ENCODE measurements at places on chromosomes 7 and 10. TPM values are rescaled to one million over a fixed set of nuclear protein-coding genes. Genes with fewer than 3 reads are reported as not detected.

- no peak for DNase-seq
These were observed 68.0 kb downstream of the SEPTIN14 start for GRCh38 chr7:55794527-55794926.

GRCh38 chr7:502296-502695, 17.4 kb downstream of the PDGFA start:
- peak; percentile 10 for DNase-seq

DNA sequence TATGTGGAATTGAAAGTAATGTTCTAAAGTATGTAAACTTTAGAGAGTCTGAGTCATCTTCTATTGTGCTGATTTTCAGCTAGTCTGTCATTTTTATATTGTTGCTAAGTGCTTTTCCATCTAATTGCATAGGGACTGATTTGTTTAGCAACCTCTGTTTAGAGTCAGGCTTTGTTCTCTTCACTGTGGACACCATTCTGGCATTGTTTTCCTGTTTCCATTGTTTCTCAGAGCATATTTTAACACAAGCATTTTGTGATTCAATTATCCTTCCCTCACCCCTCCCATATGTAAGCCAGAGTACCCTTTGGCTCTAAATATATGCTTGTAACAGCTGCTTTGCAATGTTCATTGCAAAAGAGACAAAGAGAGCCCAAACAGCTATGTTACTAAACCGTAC, 748.4 kb upstream of the PHF14 start:
- no peak for DNase-seq

DNA sequence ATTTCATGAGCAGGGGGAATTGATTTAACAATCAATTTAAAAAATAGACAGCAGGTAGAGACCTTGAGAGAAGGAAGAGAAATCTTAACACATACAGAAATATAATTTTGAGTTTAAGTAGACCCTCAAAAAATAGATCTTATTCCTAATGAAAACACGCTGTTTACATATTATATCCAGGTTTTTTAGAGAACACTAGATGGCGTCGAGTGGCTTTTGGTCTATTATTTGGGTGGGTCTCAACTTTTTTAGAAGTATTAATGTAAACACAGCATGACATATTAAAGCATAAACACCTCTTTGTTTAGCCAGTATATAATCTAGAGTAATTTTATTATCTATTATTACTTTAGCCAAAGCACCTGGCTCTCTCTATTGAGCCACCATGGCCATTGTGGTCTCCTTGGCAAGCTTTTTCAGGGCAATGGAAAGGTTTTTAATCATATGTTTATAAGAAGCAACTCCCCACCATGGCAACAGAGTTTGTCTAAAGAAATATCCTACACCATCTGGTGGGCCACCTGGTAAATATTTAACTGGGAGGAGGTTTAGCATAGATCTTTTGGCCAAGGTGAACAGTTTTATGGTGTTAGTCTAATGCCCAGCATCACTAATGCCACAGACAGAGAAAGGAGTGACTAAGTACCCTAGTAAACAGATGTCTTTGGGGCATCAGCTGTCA, 59.7 kb upstream of the PRSS1 start:
- no peak for DNase-seq

GRCh38 chr10:128161031-128161430, 34.8 kb upstream of the MKI67 start:
- no peak for DNase-seq

- DNase-seq = no peak
These were observed 367.3 kb upstream of the PCDH15 start for GRCh38 chr10:55168343-55168742.

GRCh38 chr10:74842301-74842954, 16.0 kb downstream of the KAT6B start:
- no peak for DNase-seq

GRCh38 chr7:30926313-30926712, 14.7 kb downstream of the AQP1 start:
- DNase-seq = no peak

DNA sequence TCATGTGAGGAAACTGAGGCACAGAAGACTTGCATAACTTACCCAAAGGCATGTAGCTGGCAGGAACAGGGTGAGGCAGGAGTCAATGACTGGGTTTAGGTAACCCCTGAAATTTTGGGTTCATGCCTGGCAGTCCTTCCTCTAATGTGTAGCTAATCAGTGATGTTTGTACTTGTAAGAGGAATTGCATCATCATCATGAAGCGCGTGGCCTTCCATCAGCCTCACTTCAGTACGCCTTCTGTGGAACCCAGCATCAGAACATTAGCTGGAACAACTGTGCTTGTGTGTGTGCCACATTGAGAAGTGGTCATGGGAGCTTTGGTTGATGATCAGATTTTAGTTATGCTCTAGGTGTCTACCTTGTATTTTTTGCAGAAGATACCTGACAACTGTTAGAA, 18.2 kb upstream of the STMP1 start:
- no peak for DNase-seq

DNA sequence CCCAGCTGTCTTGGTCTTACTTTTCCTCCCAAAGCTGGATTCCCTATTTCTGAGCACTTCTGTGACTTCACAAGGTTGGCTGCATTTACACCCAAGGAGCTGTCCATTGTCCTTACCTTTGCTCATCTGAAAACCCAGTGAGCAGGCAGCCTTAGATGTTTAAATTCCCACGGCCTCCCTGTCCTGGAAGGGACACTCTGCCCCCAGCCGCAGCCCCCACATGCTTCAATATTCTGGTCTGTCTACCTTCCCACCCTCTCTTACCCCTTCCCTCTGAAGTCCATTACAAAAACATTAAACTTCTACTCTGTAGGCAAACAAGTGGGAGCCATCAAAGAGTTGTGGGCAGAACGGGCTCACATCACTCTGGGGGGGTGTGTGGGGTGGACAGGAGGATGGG, 73.8 kb upstream of the EFCAB10 start:
- no peak for DNase-seq

GRCh38 chr10:70964245-70964644, 75.9 kb upstream of the PCBD1 start:
- no peak for DNase-seq

DNA sequence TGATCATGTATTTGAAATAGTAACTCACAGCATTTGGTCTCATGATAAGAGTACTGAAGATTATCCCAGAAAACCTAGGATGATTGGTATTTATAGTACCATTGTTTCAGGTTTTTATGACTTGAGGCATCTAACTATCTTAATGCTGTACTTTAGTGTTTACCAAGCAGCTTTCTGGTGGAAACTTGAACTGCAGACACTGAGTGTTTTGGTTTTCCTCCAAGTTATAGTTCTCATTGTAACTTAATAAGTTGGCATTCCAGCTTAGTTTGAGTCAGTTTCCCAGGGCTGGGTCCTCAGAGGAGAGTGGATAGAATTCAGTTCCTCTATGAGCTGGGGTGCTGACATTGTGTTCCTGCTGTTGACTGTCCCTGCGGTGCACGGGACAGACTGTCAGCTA, 50.4 kb downstream of the SEC23IP start:
- no peak for DNase-seq

- DNase-seq = no peak
These were observed 15.5 kb downstream of the HIF1AN start for GRCh38 chr10:100551196-100551595.

GRCh38 chr7:155745737-155746136, 66.5 kb downstream of the SHH start:
- no peak for DNase-seq

GRCh38 chr7:37508118-37508517, 59.5 kb upstream of the ELMO1 start:
- DNase-seq = no peak

- no peak for DNase-seq
These were observed 740 bp downstream of the GALNT11 start for GRCh38 chr7:152025937-152026890.

- peak; percentile 75 for DNase-seq
These were observed 864 bp downstream of the CDCA7L start for GRCh38 chr7:21944616-21945453.

DNA sequence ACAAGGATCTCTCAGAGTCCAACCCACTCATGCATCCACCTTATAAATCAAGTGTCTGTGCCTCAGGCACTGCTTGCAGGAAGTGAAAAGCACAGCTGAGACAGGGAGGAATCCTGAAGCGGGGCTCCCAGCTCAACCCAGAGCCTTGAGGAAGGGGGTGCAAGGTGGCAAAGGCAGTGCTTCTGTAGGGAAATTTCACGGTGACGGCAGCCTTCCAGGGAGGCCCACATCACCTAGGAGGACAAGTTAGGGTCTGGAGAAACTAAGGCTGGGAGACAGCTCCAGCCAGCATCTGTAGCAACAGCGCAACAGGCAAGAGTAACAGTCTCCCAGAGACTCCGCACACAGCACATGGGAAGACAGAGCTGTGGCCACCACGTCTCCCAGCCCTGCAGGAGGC, 2.7 kb downstream of the AOC1 start:
- DNase-seq = no peak

DNA sequence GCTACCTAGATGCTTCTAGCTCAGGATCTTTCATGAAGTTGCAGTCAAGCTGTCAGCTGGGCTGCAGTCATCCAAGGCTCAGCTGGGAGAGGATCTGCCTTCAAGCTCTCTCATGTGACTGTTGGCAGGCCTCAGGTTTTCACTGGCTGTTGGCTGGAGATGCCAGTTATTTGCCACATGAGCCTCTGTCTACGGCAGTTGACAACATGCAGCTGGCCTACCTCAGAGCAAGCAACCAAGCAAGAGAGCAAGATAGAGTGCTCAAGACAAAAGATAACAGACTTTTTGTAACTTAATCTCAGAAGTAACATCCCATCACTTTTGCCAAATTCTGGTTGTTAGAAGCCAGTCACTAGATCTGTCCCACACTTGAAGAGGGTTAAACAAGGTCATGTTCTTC, 125.8 kb downstream of the TPST1 start:
- DNase-seq = peak; percentile 77

DNA sequence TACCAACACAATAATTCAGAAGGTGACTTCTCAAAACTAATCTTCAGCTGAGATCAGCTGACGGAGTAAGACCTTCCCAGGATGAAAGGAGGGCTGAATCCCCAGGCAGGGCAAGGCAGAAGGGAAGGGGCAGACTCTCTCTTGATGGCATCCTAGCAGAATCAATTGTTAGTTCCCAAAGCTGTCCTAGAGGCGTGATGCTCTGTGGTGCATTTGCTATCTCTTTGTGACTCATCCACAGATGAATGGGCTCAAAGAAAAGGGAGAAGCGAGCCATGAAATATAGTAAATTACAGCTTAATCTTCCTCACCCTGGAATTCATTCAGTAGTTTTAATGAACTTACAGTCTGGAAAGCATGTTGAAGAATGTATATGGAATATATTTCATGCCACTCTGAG, 37.2 kb downstream of the PDE1C start:
- DNase-seq = no peak

GRCh38 chr7:11436316-11436715, 395.7 kb downstream of the THSD7A start:
- no peak for DNase-seq

- no peak for DNase-seq
These were observed 433.0 kb downstream of the ANKRD7 start for GRCh38 chr7:118657391-118658005.

SPDYE11 gene
- total RNA-seq = not detected

OR2A12 gene
- not detected for total RNA-seq

AASS gene
- total RNA-seq = 24.1 TPM

CARD11 gene
- 0.37 TPM for total RNA-seq

DNA2 gene
- total RNA-seq = 1.5 TPM

GPR37 gene
- not detected for total RNA-seq

GDF10 gene
- 0.32 TPM for total RNA-seq

SLC26A3 gene
- not detected for total RNA-seq

EFCAB10 gene
- total RNA-seq = not detected

GPR146 gene
- total RNA-seq = 41.5 TPM
